ENCODE measurements at places on chromosomes 11 and 22. TPM values are rescaled to one million over a fixed set of nuclear protein-coding genes. Genes with fewer than 3 reads are reported as not detected.

- H3K27ac ChIP-seq = no peak overlapping the region
- DNase-seq = no peak
- H3K4me1 ChIP-seq = no peaks in the 10 kb centered on the region
- H3K27me3 ChIP-seq = peaks cover 4% of the 10 kb centered on the region
These were observed 1.8 kb downstream of the LDHAL6A start for GRCh38 chr11:18457450-18457849.

DNA sequence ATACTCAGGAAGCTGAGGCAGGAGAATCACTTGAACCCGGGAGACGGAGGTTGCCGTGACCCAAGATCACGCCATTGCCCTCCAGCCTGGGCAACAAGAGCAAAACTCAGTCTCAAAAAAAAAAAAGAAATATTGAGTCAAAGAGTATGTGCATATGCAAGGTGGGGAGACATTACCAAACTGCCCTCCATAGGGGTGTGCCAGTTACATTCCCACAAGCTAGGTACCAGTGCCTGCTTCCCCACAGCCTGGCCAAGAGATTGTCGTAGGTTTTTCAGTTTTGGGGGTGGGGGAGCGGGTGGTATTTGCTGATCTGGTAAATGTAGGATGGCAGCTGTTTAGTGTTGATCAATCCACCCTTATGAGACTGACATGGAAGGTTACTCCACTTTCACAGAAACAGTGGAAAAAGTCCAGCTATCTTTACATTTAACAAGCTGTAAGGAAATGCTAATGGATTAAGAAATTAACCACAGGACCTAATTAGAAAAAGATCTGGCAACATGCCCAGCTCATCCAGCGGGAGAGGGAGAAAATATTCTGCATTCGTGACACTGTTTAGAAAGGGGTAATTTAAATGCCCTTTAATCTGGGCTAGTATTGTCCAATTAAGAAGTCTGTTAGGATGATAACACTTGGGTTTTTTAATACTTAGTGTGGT lies 89.4 kb downstream of the PACS1 start:
- peaks cover 54% of the 10 kb centered on the region for H3K4me1 ChIP-seq
- no peak overlapping the region for H3K4me3 ChIP-seq
- DNase-seq = no peak
- H3K36me3 ChIP-seq = no peaks in the 10 kb centered on the region
- no peak overlapping the region for H3K27ac ChIP-seq

- H3K27ac ChIP-seq = no peak overlapping the region
- no peaks in the 10 kb centered on the region for H3K4me1 ChIP-seq
- peaks cover 2% of the 10 kb centered on the region for H3K27me3 ChIP-seq
These were observed 45.7 kb downstream of the DBX1 start for GRCh38 chr11:20114588-20114987.

Gene ANGPTL5
- total RNA-seq = not detected

GRCh38 chr22:43303166-43303565 lies 40.0 kb downstream of the SCUBE1 start:
- DNase-seq = no peak
- no peak overlapping the region for H3K4me3 ChIP-seq
- no peaks in the 10 kb centered on the region for H3K36me3 ChIP-seq
- peaks cover 6% of the 10 kb centered on the region for H3K27me3 ChIP-seq

DNA sequence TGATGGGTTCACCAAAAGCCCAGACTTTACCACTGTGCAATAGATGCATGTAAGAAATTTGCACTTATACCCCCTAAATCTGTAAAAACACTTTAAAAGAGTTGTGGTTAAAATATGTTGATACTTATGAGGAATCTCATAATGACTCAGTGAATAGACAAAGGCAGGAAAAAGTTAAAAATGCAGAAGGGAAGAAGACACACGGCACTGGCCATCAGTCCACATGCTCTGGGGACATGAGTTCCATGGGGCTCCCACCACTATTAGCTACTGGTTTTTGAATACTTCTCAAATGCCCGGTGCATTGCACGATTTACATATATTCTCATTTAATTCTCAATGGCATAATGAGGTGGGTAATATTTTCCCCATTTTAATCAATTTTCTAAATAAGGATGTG lies 59.3 kb upstream of the BLID start:
- no peaks in the 10 kb centered on the region for H3K36me3 ChIP-seq
- H3K4me3 ChIP-seq = no peak overlapping the region
- no peak overlapping the region for H3K27ac ChIP-seq
- no peaks in the 10 kb centered on the region for H3K4me1 ChIP-seq
- no peak for DNase-seq

Gene SLC22A6
- not detected for total RNA-seq

- no peak overlapping the region for H3K27ac ChIP-seq
- H3K27me3 ChIP-seq = peaks cover 59% of the 10 kb centered on the region
- peaks cover 19% of the 10 kb centered on the region for H3K4me1 ChIP-seq
These were observed 42.6 kb downstream of the TEAD1 start for GRCh38 chr11:12716816-12717215.

DNA sequence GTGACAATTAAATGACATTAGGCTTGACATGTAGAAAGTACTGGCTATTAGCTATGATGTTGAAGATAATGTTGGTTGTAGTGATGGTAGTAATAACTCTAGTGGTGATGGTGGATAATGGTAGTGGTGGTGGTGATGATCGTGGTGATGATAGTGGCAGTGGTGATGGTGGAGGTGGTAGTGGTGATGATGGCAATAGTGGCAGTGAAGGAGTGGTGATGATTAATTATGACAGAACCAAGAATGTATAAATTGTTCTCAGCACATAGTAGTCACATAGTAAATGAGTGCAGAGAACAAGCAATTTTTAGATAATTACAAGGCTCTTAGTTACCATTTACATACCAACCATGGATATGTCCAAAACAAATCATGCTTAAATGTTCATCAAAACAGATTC lies 5.3 kb upstream of the CD44 start:
- no peak overlapping the region for H3K4me3 ChIP-seq
- peaks cover 52% of the 10 kb centered on the region for H3K4me1 ChIP-seq
- peak overlapping the region; percentile 7 for H3K27ac ChIP-seq
- DNase-seq = peak; percentile 54

Gene FAM180B
- not detected for total RNA-seq

Gene LMO1
- not detected for total RNA-seq

Gene KRTAP5-2
- total RNA-seq = not detected

DNA sequence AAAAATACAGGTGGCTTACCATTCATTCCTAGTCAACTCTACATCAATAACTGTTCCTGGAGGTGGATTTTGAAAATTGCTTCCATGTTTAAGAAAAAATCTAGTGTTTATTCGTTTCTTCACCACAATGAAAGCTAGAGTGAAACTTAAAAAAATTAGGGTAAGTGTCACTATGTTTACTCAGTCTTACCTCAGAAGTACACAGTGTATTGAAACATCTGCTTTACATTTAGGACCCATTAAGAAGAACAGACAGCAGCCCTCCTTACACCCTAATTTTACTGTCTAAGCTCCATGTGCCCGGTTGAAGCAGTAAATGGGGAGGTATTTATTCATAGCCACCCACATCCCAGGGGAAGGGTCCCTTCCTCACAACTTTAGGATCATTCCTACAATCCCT lies 51.4 kb downstream of the PIWIL3 start:
- H3K36me3 ChIP-seq = no peaks in the 10 kb centered on the region
- no peak for DNase-seq
- no peak overlapping the region for H3K4me3 ChIP-seq
- peaks cover 13% of the 10 kb centered on the region for H3K27me3 ChIP-seq

DNA sequence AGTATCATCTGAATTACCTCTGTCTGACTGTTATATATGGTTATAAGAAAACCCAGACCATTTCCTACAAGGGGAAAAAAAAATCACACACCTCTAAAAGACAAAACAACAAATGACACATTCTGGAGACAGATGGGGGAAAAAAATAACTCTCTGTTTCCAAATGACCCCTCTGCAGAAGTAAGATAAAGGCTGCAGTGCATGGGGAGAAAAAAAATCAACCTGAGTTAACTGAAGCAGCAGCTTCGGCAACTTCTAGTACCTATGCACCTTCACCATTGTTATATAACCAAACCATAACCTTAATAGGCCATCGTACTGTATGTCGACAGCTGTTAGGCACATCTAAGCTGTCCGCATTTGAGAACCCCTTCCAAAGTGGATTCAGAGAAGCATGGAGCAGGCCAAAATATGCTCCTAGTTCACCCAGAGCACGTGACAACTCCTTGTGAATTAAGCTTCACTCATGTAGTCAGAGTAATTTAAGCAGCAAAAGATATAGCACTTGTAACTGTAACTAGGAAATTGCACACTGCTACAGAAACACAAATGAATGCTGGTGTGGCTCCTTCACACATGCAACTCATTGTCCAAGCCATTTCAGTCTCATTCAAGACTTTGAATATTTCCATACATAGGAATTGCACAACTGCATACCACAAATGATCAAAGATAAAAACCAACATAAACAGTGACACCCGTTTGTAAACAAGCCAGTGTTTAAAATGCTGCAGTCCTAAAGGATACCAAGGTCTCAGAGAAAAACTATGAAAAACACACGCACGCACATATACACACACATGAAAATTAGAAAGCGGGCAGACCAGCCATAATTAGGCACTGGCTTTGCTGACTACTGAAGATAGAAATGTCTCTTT lies 2.7 kb downstream of the SIK3 start:
- DNase-seq = no peak
- no peaks in the 10 kb centered on the region for H3K27me3 ChIP-seq
- H3K4me3 ChIP-seq = peak overlapping the region; percentile 88
- H3K4me1 ChIP-seq = peaks cover 68% of the 10 kb centered on the region
- peak overlapping the region; percentile 87 for H3K27ac ChIP-seq

DNA sequence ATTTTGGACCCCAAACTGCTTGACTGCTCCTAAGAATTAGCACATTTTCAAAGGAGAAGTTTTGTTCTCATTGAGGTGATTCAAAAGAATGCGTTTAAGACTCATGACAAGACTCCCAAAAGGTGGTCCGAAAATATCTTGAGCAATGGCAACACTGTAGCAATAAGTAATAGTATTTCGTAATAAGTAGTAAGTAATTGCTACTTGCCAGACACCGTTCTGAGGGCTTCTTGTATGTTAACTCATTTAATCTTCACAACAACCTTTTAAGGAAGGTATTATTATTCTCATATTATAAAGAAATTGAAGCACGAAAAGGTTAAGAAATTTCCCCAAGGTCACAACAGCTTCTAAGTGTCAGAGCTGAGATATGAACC lies 184.0 kb upstream of the SORL1-AS1 start:
- no peaks in the 10 kb centered on the region for H3K27me3 ChIP-seq
- no peaks in the 10 kb centered on the region for H3K4me1 ChIP-seq
- peaks cover 4% of the 10 kb centered on the region for H3K36me3 ChIP-seq
- DNase-seq = no peak
- no peak overlapping the region for H3K27ac ChIP-seq
- no peak overlapping the region for H3K4me3 ChIP-seq

DNA sequence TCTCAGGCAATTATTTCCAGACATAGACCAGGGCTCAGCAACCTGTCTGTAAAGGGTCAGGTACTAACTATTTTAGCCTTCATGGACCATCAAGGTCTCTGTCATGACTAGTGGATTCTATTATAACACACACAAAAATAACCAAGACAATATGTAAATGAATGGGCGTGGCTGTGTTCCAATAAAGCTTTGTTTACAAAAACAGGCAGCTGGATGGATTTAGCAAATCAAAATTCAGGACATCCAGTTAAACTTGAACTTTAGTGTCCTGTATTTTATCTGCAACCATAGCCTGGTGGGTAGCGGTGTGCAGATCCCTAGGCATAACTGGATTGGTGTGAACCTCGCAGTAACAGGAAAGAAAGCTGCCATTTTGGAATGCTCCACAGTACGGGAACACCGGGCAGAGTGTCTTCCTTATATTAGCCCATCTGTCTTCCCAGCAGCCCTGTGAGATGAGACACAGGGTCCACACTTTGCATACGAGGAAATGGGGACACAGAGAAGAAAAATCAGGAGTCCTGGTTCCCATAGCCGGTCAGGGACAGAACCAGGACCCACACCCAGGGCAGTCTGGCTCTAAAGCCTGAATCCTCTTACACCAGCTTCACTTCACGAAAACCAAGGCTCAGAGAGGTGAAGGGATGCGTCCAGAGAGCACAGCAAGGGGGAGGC lies 15.6 kb downstream of the LIF start:
- no peak overlapping the region for H3K4me3 ChIP-seq
- no peak overlapping the region for H3K27ac ChIP-seq
- peaks cover 11% of the 10 kb centered on the region for H3K4me1 ChIP-seq
- H3K36me3 ChIP-seq = no peaks in the 10 kb centered on the region
- DNase-seq = no peak

Gene RFPL1
- total RNA-seq = not detected

- H3K4me3 ChIP-seq = peak overlapping the region; percentile 38
- H3K4me1 ChIP-seq = peaks cover 68% of the 10 kb centered on the region
- peak overlapping the region; percentile 73 for H3K27ac ChIP-seq
- H3K27me3 ChIP-seq = no peaks in the 10 kb centered on the region
These were observed 98.8 kb downstream of the PRR5L start for GRCh38 chr11:36394926-36395325.

Gene CLCF1
- total RNA-seq = 0.45 TPM

Gene KRTAP5-9
- total RNA-seq = 0.27 TPM

DNA sequence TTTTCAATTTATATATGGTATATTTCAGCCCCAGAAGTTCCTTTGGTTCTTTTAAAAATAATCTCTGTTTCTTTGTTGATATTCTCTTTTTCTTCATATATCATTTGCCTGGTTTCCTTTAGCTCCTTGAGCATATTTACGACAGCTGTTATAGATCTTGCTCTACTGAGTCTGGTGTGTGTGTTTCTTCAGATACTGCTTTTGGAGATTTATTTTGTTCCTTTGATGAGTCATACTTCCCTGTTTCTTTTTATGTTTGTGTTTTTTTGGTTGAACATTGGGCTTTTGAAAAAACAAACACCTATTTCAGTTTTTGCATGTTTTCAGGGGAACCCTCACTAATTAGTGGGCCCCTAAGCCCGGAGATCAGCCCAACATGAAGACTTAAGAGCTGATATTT lies 23.3 kb downstream of the GLB1L2 start:
- H3K4me3 ChIP-seq = no peak overlapping the region
- peaks cover 2% of the 10 kb centered on the region for H3K36me3 ChIP-seq
- DNase-seq = no peak
- H3K4me1 ChIP-seq = peaks cover 8% of the 10 kb centered on the region
- H3K27ac ChIP-seq = no peak overlapping the region

GRCh38 chr11:12229450-12230229 lies 119.2 kb downstream of the MICAL2 start:
- DNase-seq = no peak
- H3K4me3 ChIP-seq = no peak overlapping the region
- H3K27me3 ChIP-seq = no peaks in the 10 kb centered on the region
- peaks cover 73% of the 10 kb centered on the region for H3K36me3 ChIP-seq

Gene CRYBB3
- 0.27 TPM for total RNA-seq
